ENCODE measurements at places on chromosomes 11 and 22.

DNA sequence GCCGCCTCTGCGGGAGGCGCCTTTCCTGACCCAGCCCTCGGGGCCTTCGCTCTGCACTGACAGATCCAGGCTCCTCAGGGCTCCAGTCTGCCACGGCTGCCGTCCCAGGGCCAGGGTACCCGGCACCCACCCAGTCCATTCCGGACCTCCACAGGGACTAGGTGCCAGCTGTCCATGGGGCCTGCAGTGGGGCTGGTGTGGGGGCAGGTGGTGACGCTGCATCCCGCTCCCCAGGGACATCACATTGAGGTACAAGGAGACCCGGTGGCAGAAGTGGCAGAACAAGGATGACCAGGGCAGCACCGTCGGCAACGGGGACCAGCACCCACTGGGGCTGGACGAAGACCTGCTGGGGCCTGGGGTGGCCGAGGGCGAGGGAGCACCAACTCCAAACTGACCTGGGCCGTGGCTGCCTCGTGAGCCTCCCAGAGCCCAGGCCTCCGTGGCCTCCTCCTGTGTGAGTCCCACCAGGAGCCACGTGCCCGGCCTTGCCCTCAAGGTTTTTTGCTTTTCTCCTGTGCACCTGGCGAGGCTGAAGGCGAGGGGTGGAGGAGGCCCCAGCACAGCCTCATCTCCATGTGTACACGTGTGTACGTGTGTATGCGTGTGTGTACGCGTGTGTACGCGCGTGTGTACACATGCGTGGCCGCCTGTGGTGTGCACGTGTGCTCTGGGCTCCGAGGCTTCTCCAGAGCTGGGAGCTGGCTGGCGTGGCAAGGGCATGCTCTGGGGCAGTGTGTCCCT is 16.7 kb downstream of the RNH1 start:
- DNase-seq: no peak

GRCh38 chr11:68480852-68481510 is 20.4 kb downstream of the PPP6R3 start:
- DNase-seq: no peak

- DNase-seq: no peak
These were observed 4.9 kb upstream of the ATP6V1E1 start for GRCh38 chr22:17633217-17633997.

- no peak for DNase-seq
These were observed 112.1 kb upstream of the ZC3H12C start for GRCh38 chr11:109981031-109981636.

GRCh38 chr11:28730889-28731288 is 622.7 kb downstream of the METTL15 start:
- DNase-seq: no peak

DNA sequence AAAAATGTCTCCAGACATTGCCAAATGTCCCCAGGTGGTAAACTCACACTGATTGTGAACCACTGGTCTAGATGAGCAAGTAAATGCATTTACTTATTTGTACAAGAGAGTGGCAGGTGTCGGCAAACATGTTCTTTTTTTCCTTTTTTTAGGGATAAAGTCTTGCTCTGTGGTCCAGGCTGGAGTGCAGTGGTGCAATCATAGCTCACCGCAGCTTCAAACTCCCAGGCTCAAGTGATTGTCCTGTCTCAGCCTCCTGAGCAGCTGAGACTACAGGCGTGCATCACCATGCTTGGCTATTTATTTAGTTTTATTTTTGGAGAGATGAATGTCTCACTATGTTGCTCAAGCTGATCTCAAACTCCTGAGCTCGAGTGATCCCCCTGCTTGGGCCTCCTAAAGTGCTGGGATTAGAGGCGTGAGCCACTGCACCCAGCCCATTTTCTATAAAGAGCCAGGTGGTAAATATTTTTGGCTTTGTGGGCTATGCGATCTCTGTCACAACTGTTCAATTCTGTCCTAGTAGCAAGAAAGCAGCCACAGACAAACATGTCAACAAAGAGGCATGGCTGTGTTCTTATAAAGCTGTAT is 1.4 kb downstream of the VPREB1 start:
- DNase-seq: no peak

DNA sequence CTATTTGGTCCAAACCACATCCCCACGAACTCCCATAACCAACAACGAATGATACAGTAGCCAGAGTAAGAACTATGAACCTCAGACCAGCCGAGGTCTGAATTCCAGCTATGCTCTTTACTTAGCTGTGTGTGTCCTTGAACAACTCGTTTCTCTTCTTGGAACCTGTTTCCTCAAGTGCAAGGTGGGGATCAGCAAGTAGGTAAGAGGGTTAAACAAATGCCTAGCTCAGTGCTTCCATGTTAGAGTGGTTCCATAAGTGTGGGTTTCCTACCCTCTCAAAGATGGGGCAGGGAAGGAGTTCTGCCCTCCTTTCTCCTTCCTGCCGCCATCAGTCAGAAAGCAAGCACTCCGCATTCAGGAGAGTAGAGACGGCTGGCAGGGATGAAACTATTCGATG is 283.4 kb upstream of the SYN3 start:
- no peak for DNase-seq

DNA sequence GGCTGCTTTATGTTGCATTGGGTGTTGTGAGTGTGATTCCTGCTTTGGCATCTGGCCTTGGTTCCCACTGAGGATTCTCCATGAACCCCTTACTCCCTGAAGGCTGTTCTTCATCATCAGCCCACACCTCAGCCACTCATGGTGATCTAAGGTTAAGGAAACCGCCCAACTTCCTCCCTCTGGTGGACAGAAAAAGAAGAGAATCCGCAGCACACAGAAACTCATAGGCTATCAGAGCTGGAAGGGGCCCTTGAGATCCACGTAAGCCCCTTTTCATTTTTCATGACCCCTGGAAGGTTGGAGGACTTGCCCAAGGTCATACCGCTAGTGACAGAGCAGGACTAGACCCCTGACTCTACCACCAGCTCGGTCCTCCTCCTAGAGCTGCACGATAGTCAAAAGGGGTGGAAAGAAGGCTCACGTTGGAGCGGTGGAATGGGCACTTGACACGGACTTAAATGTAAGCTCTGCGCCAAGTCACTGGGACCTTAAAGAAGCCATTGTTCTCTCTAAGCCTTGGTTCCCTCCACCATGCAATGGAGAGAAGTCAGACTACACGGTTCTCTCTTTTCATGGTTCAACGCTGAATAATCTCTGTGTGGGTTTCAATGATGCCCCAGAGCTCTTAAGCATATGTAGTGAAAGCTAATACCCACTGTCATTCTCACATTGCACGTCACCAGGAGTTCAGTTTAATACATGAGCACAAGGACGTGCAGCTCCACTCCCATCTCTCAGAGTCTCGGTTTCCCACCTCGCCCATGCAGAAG is 83.6 kb upstream of the CRTAM start:
- DNase-seq: no peak

- no peak for DNase-seq
These were observed 20.3 kb downstream of the ZC3H12C start for GRCh38 chr11:110113505-110113904.

Measured in stimulated activated CD4-positive, alpha-beta T cell treated with anti-CD3 and anti-CD28 coated beads, Interleukin-1b, Interleukin-23, amount 100 ng/mL, for 1 hour (primary cell).